OCI-M1 (cell line): ENCODE measurements at places on chromosomes 7 and 10.

DNA sequence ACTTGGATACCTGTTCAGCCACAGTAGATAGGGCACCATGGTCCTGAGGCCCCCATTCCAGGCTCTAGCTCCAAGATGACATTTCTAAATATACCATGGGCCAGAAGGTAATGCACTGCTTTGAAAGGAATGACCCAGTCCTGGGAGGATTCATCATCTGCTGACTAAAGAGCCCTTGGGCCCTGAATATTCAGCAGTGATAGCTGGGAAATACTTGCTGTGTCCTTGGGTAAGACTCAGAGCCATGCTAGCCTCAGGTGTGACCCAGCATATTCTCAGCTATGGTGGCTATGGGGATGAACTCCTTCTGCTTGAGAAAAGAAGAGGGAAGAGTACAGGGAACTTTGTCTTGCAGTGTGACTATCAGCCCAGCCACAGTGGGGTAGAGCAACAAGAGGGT is 21.3 kb upstream of the AGR2 start:
- DNase-seq = no peak

GRCh38 chr7:45682836-45683555 is 108.8 kb downstream of the ADCY1 start:
- DNase-seq = no peak

- DNase-seq = no peak
These were observed 61.6 kb upstream of the LBX1 start for GRCh38 chr10:101290881-101291280.

DNA sequence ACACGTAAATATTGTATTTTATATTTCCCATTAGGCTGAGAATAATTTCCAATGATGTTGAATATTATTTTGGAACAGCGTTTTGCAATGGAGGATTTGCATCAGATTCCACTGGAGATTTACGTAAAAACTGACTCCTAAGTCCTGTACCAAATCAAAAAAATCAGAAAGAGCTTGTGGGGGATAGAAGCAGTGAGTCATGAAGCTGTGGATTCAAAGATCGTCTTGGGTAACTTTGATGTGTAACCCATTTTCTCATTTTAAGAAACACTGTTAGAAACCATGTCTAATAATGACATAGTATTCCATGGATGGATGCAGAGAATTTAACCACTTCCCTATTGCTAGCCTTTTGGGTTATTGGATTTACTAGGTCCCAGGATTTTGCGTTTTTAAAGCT is 158.6 kb downstream of the INHBA start:
- no peak for DNase-seq

DNA sequence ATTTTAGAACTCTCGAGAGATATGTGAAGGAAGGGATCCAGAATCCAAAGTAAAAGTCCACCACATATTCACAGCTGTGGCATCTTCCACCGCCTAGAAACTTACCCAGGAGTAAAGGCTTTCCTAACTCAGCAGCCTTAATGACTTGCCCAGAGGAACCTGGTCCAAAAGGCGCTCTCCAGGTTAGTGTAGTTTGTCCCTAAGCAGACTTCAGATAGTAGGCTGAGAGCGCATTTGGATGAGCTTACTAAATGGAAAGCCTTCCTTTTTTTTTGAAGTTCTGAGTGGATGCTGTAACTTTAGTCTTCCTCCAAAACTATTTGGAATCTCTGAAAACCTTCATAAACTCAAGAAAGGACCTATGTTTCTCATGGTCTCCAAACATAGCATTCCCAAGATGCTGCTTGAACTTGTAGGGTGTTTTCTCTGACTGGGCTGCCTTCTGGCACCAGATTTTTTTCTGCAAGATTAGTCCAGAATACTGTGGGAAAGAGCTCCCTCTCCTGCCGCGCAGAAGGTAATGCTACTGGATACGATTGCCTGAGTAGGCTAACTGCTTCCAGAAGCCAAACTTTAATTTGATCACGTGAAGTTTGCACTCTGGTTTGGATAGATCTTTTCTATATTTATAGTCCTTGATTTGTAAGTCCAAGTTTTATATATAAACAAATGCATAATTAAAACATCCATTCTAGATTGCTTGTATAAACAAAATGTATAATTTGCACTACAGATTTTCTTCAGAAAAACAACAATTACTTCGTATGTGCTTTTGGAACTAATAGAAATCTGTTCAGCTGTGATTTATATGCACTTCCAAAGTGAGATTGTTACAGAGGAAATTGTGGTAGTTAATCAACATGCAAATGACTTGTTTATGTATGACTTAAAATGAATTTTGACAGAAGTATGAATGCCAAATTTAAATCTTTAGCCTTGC is 19.6 kb upstream of the GPR37 start:
- peak; percentile 55 for DNase-seq

GRCh38 chr10:123140164-123140982 is 4.6 kb downstream of the HMX3 start:
- DNase-seq = no peak

GRCh38 chr10:33180390-33180789 is 154.1 kb downstream of the NRP1 start:
- no peak for DNase-seq

- no peak for DNase-seq
These were observed 635.0 kb downstream of the REEP3 start for GRCh38 chr10:64156166-64156565.

GRCh38 chr10:102444851-102445250 is 6.5 kb downstream of the C10orf95 start:
- DNase-seq = no peak

- DNase-seq = no peak
These were observed 347.5 kb downstream of the TFEC start for GRCh38 chr7:115683093-115683492.

DNA sequence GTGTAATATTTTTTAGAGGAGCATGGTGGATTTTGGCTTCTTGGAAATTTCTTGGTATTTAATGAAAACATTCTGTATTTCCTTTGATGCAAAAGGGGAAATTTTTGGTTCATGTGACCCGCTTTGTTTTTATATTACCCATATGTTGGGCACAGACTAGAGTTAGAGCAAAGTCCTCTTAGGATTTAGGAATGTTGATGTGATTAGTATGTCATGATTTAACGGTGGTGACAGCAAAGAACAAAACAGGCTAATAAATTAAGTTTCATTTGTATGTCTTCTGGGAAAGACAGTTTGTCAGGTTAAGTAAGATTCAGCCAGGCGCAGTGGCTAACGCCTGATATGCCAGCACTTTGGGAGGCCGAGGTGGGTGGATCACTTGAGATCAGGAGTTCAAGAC is 304.6 kb downstream of the REEP3 start:
- no peak for DNase-seq
